Stimulated activated CD8-positive, alpha-beta memory T cell treated with anti-CD3 and anti-CD28 coated beads, Interleukin-12 subunit alpha, Interleukin-12 subunit beta, amount 100 ng/mL, for 4 hours (primary cell): ENCODE measurements at places on chromosomes 5 and 9.
A peak's percentile ranks its signal among the peaks of the same experiment; 100 is the strongest.

DNA sequence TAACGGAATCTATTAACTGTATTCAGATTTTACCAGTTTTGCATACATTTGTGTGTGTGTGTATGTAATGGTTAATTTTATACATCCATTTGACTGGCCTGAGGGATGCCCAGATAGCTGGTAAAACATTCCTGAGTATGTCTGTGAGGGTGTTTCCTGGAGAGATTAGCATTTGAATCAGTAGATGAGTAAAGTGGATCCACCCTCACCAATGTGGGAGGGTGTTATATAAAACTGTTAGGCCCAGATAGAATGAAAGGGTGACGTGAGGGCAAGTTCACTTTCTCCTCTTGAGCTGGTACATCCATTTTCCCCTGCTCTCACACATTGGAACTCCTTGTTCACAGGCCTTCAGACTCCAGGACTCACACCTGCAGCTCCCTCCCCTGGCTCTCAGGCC, 88.7 kb downstream of the EMB start:
- no peak for DNase-seq

- DNase-seq, result no peak
Observed at GRCh38 chr5:73637565-73637964, 11.6 kb downstream of the ARHGEF28 start.

- DNase-seq, result no peak
Observed at GRCh38 chr5:53478411-53479044, 1.9 kb upstream of the FST start.

- DNase-seq, result no peak
Observed at GRCh38 chr5:72302171-72302570, 17.9 kb downstream of the MRPS27 start.

- no peak for DNase-seq
Observed at GRCh38 chr9:90898228-90898627, 96.6 kb downstream of the SYK start.

GRCh38 chr5:95727764-95728191, 3.4 kb upstream of the RHOBTB3 start:
- no peak for DNase-seq

GRCh38 chr5:97838214-97838613, 655.2 kb upstream of the RIOK2 start:
- no peak for DNase-seq

GRCh38 chr9:5832071-5832537, 813 bp downstream of the ERMP1 start:
- DNase-seq, result no peak

- no peak for DNase-seq
Observed at GRCh38 chr5:130528474-130528873, 624.2 kb downstream of the CHSY3 start.

GRCh38 chr5:79990598-79991507, at the start of gene MTX3:
MTX3 (minus strand) TSS chr5:79991262; CDS start chr5:79991238, 24 bp downstream.
- DNase-seq, result peak; percentile 73

DNA sequence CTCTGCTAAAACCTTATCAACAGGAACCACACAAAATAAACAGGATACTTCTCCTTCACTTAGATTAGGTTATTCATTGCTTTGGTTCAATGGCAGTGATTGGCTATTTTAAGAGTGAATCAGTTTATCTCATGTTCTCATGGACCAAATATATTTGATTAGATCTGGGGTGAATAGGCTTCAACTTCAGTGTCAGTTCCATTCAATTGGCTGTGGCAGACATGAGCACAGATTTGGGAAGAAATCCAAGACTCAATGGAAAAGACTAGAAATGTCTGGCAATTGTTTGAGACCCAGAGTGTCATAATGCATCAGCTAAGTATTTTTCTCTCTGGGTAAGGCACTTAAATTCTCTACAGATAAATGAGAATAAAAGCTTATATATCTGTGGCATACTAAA, 37.1 kb downstream of the CDH18 start:
- no peak for DNase-seq

GRCh38 chr9:134620751-134621557, 20.6 kb upstream of the COL5A1 start:
- no peak for DNase-seq

DNA sequence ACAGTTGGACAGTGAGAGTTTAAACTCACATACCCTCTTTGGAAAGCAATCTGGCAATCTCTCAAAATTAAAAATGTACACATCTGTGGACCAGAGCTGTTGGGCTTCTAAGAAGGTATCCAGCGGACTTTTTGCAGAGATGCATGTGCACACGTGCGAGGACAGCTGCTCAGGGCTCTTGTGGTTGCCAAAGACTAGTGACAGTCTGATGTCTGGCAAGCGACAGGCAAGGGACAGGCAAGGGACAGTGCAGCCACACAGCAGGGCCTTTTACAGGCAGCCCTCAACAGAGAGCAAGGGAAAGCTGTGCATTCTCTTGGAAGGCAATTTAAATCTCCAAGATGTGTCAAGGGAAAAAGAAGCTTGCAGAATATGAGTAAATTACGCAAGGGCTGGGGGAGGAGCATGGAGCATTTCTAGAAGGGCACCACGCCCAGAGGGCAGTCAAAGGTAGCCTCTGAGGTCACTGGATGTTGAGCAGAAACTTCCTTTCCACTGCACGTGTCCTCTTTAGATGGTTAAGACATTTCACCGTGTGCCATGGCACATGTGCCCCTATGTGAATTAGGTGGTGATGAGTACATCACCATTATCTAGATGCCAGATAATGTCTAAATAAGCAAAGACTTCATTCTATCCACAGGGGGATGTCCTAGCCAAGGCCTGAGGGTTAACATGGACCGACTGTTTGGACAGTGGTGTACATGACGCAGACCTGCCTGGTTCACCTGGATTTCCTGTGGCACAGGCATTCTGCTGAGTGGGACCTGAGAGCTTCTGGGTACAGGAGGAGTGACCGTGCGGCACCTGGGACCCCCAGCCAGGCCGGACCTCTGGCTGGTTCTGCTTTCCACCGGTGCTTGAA, 9.1 kb downstream of the GFPT2 start:
- DNase-seq, result no peak

DNA sequence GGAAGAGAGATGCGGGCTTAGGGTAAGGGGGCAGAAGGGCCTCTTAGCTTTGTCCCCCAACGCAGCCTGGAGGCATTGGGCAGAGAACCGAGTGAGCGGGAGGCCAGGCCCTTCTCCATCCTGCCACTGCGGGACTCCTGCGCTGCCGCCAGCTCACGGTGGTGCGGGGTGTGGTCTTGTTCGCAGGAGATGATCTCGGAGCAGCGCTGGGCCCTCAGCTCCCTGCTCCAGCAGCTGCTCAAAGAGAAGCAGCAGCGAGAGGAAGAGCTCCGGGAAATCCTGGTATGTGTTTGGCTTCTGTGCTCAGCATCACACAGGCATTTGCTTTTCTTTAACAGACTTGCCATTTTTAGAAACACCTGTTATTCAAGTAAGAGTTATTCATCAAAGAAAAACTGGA, 41.3 kb downstream of the LRSAM1 start:
- no peak for DNase-seq

DNA sequence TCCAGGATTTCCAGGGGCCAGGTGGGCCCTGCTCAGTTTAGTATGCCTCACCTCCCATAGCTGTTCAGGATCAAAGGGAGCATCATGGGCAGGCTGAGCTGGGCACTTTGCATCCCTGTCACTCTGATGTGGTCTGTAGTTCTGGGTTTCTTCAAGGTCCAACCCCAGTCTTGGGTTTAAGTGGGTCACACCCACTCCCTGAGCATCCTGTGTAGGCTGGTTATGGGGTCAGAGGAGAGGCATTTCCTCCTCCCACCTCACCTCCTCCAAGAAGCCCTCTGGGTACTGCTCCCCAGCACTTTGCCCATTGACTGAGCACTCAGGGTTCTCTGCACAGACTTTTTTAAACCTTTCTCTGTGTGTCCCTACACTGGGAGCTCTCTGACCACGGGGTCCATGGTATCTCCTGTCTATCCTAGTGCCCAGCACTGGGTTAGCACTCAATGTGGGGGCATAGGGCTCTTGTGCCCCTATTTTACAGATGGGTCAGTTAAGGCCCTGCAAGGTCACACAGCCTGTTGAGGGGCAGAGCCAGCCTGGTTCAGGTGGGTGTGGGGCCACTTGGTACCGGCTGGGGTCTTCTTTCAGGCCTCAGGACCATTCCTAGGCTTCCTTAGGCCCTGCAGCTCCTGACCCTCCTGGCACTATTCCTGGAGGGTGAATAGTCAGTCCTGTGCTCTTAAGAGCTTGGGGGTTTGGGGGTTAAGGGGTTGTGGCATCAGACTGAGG, 19.0 kb downstream of the CXXC5 start:
- no peak for DNase-seq

DNA sequence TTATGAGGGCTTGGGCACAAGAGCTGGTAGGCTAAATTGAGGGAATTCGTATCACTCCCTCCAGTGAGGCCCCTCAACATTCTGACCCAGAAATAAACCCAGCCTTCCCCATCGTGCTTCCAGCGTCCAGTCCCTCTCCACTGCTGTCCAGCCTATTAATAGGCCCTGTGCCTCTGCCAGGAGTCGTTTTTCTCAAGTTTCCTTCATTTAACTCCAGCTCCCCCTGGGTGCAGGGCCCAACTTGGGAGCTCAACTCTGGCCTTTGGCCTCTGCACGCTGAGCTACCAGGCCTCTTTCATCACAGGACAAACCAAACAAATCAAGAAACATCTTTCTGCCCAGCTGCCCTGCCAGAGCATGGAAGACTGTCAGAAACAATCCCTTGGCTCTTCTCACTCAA, 10.0 kb downstream of the HBEGF start:
- no peak for DNase-seq

- DNase-seq, result no peak
Observed at GRCh38 chr5:131276072-131276471, 12.2 kb downstream of the CDC42SE2 start.

DNA sequence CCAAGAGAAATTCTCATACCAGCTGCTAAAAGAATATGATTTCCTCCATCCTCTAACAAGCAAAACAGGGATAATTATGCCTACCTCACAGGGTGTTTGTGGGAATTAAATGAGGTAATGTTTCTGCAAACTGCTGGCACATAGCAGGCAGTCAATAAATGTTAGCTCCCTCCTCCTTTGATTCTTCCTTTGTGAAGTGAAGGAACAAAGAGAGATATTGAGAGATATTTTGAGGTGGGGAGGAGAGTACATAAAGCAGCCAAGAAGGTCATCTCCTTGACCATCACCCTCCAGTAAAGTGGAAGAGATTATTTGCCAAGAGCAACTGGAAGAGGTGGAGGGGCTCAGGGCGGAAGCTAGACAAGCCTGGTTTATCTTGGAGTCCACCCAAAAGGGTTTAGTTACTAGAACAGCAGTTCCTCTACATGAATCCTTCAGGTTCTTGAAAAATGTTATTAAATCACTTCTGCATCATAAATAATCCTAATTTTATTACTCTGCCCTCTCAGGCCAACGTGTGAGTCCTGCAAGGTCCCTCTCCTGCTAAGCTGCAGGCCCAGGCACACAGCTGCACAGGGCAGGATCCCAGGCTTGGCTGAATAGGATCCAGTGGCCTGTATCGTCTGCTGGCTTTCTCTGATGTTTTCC, 35.0 kb upstream of the TLE1 start:
- DNase-seq, result no peak

- DNase-seq, result no peak
Observed at GRCh38 chr9:132147331-132147730, 14.5 kb upstream of the NTNG2 start.

- DNase-seq, result no peak
Observed at GRCh38 chr9:128077847-128078503, 9.9 kb downstream of the SLC25A25 start.

GRCh38 chr9:33151007-33151557, 16.1 kb downstream of the B4GALT1 start:
- no peak for DNase-seq

GRCh38 chr9:84315278-84315877, 25.2 kb downstream of the SLC28A3 start:
- DNase-seq, result peak; percentile 14

DNA sequence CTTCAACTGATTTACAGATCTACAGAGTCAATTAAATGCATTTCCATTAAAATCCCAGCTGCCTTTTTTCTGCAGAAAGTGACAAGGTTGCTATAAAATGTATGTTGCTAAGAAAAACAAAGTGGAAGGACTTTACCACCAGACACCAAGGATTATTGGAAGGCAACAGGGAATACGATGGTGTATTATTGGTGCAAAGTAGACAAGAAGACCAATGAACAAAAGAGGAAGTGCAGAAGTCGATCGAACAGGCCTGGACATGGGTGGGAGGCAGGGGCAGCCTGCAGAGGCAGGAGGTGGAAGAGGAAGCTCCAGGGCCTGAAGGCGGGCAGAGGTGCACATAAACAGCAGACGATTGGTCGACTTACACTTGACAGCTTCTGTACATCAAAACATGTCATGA, 10.6 kb upstream of the SLC6A19 start:
- DNase-seq, result no peak

GRCh38 chr9:132663117-132663516, 6.7 kb downstream of the DDX31 start:
- DNase-seq, result no peak

DNA sequence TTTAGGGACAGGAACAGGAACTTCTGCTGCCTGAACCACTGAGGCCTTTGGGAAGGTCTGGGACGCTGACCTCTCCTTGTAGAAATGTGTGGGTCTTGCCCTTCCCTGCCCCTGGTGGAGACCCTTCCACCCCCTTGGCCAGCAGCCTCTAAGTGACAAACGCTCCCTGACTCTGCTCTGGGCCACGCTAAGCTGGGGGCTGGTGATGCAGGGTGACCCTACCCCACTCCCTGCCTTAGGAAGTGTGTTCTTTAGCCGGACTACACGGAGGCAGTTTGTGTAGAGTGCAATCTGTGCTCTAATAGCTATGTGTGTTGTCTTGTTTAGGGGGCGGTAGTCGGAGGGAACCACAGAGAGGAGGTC, 123.0 kb downstream of the COL23A1 start:
- no peak for DNase-seq

DNA sequence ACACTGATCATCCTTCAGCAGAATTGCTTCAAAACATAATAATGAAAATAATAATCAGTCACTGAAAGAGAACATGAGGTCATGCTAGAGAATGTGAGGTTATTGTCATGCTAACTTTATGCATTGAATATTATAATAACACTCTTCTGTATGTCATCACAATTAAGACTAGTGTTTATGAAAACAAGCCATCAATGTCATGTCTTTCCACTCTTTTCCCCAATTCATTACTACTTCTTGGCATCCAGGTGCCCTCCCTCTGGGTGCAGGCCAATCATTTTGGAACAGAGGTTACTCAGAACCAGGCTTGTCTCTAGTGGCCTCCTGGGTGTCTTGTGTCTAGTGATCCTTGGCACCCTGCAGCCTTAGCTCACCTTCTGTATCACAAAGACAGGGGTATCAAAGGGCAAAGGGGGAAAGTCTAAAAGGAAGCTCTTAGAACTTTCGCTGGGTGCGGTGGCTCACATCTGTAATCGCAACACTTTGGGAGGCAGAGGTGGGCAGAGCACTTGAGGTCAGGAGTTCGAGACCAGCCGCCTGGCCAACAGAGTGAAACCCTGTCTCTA, 217.6 kb upstream of the PIK3R1 start:
- no peak for DNase-seq
